ENCODE measurements at places on chromosomes 6 and 20. TPM values are rescaled to one million over a fixed set of nuclear protein-coding genes. Genes with fewer than 3 reads are reported as not detected.

The PNRC1 gene
- 65.7 TPM for total RNA-seq

The THBD gene
- total RNA-seq: 18.0 TPM

The MAP1LC3A gene
- total RNA-seq: 10.7 TPM

The C20orf204 gene
- total RNA-seq: 0.77 TPM

The GSTA1 gene
- not detected for total RNA-seq

The GRM1 gene
- total RNA-seq: under 0.01 TPM

The CRISP3 gene
- total RNA-seq: not detected

The CST5 gene
- not detected for total RNA-seq

The CASP8AP2 gene
- 12.7 TPM for total RNA-seq

The GMPR gene
- 8.1 TPM for total RNA-seq

The TPD52L1 gene
- total RNA-seq: 7.5 TPM

The PTCRA gene
- total RNA-seq: not detected

The NOL4L gene
- total RNA-seq: 2.3 TPM

The IPCEF1 gene
- total RNA-seq: not detected

The C20orf144 gene
- 0.28 TPM for total RNA-seq

The C6orf118 gene
- not detected for total RNA-seq

The OXT gene
- not detected for total RNA-seq

The GHRH gene
- not detected for total RNA-seq

The CEP85L gene
- total RNA-seq: 18.3 TPM

The TPX2 gene
- total RNA-seq: 86.1 TPM

The SNX5 gene
- 118 TPM for total RNA-seq

The BMP2 gene
- 4.8 TPM for total RNA-seq

The SLC24A3 gene
- 0.77 TPM for total RNA-seq

The SDC4 gene
- total RNA-seq: 106 TPM

The SNAI1 gene
- total RNA-seq: 0.56 TPM

The TASP1 gene
- 13.5 TPM for total RNA-seq

The HLA-DPA1 gene
- total RNA-seq: 1.9 TPM

The IRF4 gene
- total RNA-seq: 0.28 TPM

The RAMACL gene
- 0.38 TPM for total RNA-seq

The C6orf58 gene
- 0.19 TPM for total RNA-seq

The CSTF1 gene
- total RNA-seq: 33.7 TPM

The NRM gene
- 1.7 TPM for total RNA-seq

The SPATS1 gene
- not detected for total RNA-seq

The SIRPB2 gene
- not detected for total RNA-seq

The GRIK2 gene
- total RNA-seq: 1.1 TPM

The HTR1B gene
- under 0.01 TPM for total RNA-seq

The PTGIS gene
- 191 TPM for total RNA-seq

The RIPOR3 gene
- 13.2 TPM for total RNA-seq

The STMND1 gene
- not detected for total RNA-seq

The CAGE1 gene
- total RNA-seq: under 0.01 TPM

The MRAP2 gene
- total RNA-seq: 3.7 TPM

The SEL1L2 gene
- total RNA-seq: not detected

The SLC17A9 gene
- total RNA-seq: 7.9 TPM

The KIAA1755 gene
- 2.5 TPM for total RNA-seq

The C6orf15 gene
- total RNA-seq: not detected

The OR2H2 gene
- total RNA-seq: not detected

The BACH2 gene
- under 0.01 TPM for total RNA-seq

The OTOR gene
- total RNA-seq: not detected

The LKAAEAR1 gene
- not detected for total RNA-seq

The JAG1 gene
- total RNA-seq: 117 TPM

The RAB44 gene
- under 0.01 TPM for total RNA-seq
